ENCODE measurements at places on chromosomes 1 and 21.

- DNase-seq, result no peak
Measured at GRCh38 chr1:211630236-211631081, 45.0 kb downstream of the NEK2 start.

- no peak for DNase-seq
Measured at GRCh38 chr1:203299169-203299568, 6.2 kb upstream of the BTG2 start.

- no peak for DNase-seq
Measured at GRCh38 chr1:51295926-51296325, 34.4 kb downstream of the TTC39A start.

- DNase-seq, result no peak
Measured at GRCh38 chr1:111234258-111234657, 6.7 kb downstream of the CHI3L2 start.

- no peak for DNase-seq
Measured at GRCh38 chr1:8078176-8078671, 52.1 kb upstream of the ERRFI1 start.

DNA sequence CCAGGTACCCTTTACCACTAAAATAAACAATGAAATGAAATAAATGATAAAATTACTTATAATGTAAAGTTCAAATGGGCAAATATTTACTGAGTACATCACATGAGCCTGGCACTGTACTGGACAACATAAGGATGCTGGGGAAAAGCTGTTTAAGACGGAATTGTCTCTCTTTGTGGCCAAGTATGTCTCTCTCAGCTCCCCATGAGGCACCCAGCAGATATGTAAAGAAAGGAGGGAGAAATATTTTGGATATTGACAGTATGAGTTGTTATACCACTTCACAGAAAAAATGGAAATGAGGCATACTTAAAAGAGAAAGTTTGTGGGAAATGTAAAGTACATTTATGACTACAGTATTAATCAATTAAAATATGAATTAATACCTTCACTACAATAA is 1.0 kb upstream of the TNFSF4 start:
- DNase-seq, result no peak

DNA sequence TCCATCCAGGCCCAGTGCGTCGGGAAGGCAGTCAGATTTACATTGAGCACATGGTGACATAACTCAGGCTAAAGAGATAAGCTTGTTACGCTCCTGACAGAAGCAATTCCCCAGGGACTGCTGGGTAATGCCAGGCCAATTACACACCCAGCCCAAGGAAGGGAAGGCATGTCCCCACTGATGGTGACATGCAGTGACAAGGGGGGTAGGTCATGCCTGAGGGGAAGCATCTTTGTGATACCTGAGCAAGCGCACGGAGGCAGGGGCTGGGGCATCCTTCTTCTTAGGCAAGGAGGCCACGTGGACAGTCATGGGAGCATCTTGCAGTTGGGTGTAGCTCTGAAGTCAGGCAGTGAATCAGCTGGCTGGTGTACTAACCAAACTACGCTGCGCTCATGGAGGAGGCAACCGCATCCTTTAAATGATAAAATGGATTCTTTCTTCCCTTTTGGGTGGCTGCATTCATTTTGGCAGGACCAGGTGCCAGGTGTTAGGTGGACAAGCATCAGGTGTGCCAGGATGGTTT is 39.6 kb upstream of the GRIK3 start:
- DNase-seq, result no peak

- DNase-seq, result no peak
Measured at GRCh38 chr1:89794406-89794805, 26.4 kb upstream of the LRRC8D start.

DNA sequence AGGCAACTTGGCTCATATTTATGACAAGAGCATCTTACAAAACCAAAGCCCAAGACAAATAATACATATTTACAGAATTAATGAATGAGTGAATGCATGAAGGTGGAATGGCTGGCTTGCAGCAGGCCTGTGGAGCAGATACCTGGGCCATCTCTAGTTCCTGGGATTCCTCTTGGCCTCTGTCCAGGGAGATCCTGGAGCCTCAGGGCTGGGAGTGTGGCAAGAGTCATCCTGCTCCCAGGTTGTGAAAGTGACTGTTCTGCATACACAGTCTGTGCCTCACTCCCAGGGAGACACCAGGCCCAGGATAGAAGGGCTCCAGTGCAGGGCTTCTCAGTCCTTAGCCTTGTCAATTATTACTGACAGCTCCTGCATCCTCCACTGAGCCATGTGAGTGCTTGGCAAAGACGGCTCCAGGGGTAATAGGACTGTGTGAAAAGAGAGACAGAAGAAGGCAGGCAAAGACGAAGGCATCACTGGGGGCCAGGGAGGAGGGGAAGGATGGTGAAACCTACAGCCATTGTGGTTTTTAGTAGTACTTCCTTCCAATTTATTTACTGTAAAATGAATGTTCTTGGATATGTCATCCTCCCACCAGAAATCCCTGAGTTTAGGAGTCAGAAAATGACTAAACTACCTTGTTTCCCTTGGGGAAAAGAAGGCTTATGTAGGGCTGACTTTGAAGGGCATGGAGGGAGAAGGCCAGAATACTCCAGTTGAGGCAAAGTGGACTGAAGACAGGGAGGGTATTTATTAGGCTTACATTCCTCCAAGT is 14.3 kb upstream of the KPRP start:
- no peak for DNase-seq

DNA sequence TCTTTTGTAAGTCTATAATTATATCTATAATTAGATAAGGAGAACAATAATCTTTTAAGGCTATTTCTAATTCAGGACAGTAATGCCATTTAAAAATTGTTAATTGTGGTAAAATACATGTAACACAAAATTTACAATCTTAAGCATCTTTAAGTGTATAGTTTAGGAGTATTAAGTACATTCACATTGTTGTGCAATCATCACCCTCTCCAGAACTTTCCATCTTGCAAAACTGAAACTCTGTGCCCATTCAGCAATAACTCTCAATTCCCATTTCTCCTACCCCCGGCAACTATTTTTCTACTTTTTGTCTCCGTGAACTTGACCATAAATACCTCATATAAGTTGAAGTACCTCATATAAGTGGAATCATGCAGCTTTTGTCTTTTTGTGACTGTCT is 93.9 kb upstream of the KCNA3 start:
- no peak for DNase-seq

DNA sequence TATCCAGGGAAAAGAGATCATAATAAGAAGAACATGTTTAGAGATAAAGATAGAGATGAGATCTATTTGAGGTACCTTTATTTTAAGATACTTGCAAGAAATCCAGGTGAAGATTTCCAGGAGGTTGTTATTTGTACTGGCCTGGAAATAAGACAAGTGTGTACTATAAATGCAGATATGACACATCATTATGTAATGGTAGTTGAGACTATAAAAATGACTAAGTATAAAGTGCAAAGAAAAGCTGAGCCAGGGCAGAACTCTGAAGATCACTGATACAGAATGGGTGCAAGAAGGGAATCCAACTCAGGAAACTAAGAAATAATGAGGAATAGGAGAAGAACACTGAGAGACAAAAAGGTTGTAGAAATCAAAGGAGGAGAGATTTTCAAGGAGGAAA is 378.2 kb upstream of the PBX1 start:
- DNase-seq, result no peak

DNA sequence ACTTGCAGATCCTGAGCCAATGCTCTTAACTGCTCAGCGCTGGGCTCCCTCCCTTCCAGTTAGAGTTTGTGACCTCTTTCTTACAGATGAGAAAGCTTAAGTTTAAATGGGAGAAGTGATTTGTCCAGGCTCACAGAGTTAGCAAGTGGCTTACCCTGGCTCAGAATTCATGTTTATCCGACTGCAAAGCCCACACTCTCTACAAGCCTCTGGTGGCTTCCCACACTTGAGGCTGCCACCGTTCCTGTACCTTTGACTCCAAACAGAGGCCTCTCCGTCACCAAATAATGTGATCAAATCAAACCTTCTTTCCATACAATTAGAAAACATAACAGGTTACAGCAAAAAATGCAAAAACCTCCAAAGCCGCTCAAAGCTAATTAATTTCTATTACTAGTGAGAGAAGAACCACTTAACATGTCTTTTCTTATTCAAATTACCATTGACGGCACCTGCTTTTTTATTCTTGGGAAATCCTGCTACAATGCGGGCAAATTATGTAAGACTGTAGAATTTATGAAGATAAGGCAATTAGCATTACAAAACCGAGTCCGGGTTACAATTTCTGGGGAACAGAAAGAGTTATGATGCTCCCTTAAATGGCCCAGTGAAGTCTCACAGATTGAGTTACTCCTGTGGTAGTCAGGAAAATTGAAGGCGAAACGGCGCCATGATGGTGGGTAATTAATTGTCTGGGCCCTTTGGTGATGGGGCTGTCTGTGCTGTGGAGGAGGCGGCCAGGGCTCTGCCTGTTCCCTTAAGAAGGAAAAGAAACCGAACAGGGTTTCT is 324.3 kb upstream of the POU3F1 start:
- no peak for DNase-seq

DNA sequence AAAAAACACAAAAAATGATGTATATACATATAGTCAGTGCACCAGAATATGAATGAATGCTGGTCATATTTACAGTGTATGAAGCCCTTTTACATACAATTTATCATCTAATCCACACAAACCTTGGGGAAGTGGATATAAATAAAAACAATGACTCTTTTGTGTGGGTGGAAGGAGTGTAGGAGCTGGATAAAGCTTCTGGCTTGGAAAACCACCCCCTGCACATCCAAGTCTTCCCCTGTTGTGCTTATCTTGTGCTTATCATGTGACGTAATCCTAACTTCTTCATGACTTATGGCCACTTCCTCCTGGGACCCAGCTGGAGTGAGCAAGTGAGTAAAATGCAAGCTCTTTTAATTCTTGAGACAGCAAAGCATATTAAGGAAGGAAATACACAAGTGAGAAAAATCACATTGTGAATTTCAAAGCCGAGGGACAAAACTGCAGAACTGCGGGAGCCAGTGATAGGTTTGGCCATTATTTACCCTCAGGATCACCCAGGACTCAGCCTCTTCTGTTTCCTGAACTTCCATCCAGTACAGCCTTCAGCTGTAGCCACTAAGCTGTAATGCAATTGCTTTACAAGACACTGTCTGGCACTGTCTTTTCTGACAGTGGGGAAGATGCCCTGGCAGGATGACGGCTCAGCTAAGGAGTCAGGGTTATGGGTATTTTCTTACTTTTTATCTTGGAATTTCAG is 104.0 kb upstream of the PPM1J start:
- no peak for DNase-seq

- no peak for DNase-seq
Measured at GRCh38 chr1:233905416-233906051, 1.1 kb downstream of the SLC35F3 start.

DNA sequence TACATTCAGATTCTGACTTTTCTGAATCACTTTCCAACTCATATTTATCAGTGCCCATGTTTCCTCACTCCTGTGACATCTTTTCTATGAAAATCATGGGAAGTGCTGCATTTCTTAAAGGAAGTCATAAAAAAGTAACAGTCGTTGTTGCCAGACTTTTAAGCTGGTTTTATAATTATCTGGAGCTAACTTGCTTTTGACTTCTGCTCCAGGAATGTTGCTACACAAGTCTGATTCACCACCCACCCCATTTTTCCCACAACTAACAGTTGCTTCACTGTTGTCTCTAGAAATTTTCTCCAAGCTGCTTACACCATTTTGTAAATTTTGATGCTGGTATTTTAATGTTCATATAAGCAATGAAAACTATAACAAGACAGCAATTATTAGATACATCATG is 12.2 kb downstream of the FCRLB start:
- DNase-seq, result no peak

DNA sequence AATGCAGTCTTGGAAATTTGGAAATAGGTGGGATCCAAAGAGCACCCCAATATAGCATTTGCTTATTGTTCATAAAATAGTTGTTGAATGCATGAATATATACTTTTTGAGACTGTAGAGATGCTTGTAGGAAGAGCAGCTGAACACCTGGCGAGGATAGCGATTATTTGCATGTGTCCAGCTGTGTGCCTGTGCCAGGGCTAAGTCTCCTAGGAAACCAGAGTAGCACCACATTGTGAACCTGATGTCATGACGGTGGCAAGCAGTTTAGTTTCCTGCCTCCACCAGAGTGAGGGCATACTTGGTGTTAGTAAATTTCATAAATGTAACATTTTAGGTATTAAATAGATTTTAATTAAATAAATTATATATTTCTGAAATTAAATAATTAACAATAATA is 37.3 kb upstream of the IRF2BP2 start:
- no peak for DNase-seq

- DNase-seq, result no peak
Measured at GRCh38 chr1:168972225-168972624, 134.3 kb upstream of the ATP1B1 start.

- DNase-seq, result no peak
Measured at GRCh38 chr1:182163821-182164223, 102.3 kb upstream of the ZNF648 start.

GRCh38 chr1:59532102-59532501 is 235.2 kb downstream of the FGGY start:
- DNase-seq, result no peak

DNA sequence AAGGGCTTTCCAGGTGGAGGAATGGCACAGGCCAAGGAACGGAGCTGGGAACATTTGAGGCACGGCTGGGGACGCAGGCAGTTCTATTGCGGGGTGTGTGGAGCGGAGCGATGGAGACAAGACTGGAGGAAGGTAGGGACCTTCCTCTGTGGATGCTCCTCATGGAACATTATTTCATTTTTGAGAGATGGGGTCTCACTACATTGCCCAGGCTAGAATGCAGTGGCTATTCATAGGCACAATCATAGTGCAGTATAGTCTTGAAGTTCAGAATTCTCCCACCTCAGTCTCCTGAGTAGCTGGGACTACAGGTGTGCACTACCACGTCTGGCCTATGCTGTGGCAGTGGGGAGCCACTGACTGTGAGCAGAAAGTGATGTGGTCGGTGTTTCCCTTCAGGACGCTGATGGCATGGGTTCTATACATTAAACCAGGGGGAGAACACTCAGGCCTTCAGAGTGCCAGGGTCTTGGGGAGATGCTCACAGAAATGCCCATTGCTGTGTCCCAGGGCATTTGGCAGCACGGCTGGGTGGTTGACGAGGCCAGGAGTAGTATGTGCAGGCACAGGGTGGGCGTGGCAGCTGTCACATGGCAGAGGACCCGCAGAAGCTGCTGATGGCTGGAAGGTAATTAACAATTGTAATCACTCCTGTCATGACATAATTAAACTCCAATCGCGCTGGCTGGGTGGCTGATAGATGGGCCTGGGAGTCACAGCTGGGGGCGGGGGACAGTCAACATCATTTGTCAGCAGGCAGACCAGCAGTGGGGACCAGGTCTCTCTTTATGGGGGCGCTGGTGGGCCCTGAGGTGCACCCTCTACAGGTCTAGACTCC is 40.8 kb upstream of the ACOT11 start:
- no peak for DNase-seq

GRCh38 chr1:15676688-15677661 is 7.1 kb upstream of the PLEKHM2 start:
- no peak for DNase-seq

DNA sequence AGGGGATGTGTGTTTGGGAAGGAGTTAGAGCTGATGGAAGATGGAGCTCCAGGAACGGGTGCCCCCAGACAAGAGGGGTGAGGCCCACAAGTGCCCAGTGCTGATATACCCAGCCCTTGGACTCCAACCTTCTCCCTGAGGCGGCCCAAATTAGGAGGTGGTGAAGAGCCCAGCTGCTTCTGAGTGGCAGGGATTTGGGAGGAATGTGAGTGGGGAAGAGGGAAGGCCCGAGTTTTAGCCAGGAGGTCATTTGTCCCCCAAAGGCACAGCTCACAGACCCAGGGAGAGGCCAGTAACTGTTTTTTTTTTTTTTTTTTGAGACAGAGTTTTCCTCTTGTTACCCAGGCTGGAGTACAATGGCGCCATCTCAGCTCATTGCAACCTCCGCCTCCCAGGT is 1.2 kb upstream of the PADI2 start:
- DNase-seq, result no peak

- DNase-seq, result no peak
Measured at GRCh38 chr21:15014221-15014620, 50.6 kb downstream of the NRIP1 start.
